ENCODE measurements at places on chromosomes 12 and 14.

GRCh38 chr12:13962699-13963098 lies 18.7 kb downstream of the GRIN2B start:
- no peak for DNase-seq

- DNase-seq, result no peak
Observed at GRCh38 chr14:95408731-95409476, 89.2 kb upstream of the CLMN start.

GRCh38 chr12:128729628-128730121 lies 94.1 kb downstream of the SLC15A4 start:
- no peak for DNase-seq

DNA sequence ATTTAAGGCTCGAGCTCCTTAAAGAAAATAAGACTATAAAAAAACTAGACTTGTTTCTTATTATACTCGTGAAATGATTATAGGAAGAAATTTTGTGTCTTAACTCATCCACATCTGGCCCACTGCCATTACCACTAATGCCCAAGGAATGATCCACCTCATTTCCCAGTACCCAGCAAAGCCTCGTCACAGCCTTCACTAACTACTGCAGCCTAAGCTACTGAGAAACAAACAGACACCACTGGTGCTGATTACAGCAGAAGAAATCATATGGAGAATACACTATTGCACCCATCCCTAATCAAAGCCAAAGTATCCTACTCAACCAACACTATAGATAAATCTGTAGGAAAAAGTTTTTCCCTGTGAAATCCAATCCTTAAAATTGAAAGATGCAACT lies 205.3 kb upstream of the NAV3 start:
- no peak for DNase-seq

DNA sequence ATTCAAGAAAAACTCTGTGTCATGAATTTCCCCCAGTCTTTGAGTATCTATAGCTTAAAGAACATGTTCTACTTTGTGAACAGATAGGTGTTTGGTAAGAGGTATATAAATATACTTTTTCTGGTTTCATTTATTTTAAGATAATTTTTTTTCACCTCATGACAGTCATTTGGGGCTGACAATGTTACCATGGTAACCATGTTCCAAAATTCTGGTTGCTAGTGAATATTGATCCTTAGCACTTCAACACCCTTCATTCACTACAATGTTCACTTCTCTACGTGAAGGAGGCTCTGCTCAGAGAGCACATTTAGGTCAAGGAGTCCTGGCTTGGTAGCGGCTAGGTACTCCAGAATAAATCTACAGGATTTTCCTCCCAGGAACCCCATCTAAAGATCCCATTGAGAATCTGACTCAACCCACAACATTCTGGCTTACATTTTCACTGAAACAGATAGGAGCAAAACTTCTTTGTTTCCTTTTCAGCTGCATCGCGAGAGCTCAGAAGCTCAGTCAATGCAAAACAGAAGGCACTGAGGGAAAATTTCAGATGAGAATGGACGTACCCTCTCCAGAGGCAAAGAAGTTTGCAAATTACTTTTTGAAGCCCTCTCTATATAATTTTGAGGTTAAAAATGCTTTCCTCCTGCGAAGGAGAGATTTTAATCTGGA lies 93.6 kb downstream of the ARF6 start:
- DNase-seq, result no peak

GRCh38 chr12:45839917-45840316 lies 110.4 kb downstream of the ARID2 start:
- no peak for DNase-seq
